ENCODE measurements at places on chromosomes 3 and 15.

DNA sequence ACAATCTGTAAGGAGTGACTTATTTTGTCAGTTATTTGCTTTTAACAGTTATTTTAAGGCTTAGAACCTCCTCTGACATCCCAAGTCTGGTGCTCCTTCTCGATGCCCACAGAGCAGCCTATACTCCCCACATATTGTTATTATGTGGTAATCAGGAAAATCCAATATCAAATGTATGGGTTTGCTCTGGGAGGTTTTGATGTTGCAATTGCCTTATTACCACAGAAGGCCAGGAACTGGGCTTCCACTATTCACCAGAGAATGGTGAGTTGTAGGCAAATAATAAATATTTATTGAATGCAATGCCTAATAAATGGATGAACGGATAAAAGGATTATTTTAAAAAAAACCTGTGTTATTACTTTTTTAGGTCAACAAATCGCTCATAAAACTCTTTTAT, 12.2 kb downstream of the NEK10 start:
- DNase-seq, result no peak

DNA sequence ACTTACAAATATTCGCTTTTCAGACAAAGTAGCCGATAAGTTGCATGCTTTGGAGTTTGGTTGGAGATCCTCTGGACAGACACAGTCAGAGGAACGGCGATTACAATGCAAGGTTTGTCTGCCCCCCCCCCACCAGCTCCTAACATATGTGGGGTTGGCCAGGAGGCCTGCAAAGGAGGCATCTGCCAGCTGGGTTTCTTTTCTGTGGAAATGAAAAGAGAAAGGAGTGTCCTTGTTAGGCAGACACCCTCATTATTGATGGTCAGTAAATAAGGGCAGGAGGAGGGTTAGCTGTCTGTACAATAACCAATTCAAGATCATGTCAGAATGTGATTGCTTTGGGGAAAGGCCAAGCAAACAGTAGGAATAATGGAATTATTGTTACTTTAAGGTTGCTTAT, 49.1 kb downstream of the TLNRD1 start:
- no peak for DNase-seq

DNA sequence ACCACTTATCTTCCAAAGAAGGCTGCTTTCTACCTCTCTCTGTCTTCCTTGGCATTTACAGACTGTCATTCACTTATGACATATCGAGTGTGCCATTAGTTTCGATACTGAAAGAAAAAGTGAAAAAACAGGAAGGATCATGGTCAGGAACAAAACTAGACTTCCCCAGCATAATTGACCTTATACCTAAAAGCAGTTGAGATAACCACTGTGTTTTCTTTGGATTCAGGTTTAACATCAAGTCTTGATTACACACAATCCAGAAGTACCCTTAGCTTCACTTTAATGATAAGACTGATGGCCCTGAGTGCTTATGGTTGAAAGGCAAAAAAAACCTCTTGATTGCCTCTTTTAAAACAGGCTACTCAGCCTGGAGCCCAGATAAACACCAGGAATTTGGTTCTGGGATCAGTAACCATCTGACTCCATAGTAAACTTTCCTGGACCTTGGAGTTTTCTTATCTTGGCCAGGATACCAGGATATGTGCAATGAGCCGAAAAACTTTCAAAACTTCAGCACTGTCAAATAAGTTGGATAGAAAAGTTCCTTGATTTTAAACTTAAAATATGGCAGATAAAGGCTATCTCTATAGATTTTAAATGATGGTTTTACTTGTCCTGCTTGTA, 5.0 kb upstream of the UACA start:
- no peak for DNase-seq

GRCh38 chr15:79765081-79765480, 131.7 kb downstream of the MTHFS start:
- DNase-seq, result no peak

DNA sequence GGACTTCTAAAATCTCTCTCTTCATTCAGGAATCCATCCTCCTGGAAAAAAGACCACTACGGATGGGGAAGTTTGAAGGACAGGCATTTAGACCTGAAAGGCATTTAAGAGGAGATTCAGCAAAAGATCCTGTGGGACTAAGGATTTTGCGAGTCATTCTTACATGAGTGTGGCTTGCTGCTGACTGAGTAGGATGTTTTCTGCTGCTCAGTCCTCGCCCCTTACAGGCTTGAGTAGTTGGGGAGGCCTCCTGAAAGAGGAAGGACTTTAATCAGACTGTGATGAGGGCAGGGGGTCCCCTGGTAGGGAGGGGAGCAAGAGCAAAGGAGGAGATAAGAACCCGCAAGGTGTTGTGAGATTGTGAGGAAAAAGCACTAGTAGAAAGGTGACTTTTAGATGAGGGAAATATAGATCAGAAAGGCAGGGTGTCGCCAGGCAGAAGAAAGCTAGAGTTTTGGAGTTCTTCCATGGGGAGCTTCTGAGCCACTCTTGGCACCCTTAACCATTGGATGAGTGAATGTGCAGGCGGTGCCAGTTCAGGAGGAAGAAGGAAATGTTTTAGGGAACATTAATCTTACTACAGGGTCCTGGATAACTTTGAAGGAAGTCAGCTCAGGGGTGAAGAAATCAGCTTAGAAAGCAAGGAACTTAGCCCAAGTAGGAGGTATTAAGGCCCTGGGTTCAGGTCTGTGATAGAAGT, 171.1 kb downstream of the RORA start:
- DNase-seq, result no peak

- no peak for DNase-seq
These were observed 77.1 kb upstream of the CHRNB4 start for GRCh38 chr15:78717956-78718656.

GRCh38 chr3:172478116-172478515, 29.9 kb upstream of the GHSR start:
- DNase-seq, result no peak

DNA sequence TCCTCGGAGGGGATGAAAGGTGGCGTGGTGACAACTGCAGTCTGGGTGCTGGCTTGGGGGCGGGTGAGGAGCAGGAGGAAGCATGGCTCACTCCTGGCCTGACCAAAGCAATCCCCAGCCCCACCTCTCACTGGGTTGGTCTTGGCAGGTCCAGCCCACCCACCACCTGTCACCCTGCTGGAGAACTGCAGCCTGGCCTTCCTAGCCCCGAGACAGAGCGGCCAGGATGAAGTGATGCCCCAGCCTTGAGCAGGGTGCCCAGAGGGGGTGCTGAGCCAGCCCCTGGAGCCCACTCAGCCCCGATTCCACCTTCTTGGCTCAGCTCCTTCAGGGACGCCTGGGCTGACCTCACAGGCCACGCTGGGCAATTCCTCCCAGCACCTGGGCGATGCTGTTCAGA, 89.9 kb downstream of the IQSEC1 start:
- DNase-seq, result no peak

All from AG08396 (cell line).